ENCODE measurements at places on chromosomes 2 and 18.

DNA sequence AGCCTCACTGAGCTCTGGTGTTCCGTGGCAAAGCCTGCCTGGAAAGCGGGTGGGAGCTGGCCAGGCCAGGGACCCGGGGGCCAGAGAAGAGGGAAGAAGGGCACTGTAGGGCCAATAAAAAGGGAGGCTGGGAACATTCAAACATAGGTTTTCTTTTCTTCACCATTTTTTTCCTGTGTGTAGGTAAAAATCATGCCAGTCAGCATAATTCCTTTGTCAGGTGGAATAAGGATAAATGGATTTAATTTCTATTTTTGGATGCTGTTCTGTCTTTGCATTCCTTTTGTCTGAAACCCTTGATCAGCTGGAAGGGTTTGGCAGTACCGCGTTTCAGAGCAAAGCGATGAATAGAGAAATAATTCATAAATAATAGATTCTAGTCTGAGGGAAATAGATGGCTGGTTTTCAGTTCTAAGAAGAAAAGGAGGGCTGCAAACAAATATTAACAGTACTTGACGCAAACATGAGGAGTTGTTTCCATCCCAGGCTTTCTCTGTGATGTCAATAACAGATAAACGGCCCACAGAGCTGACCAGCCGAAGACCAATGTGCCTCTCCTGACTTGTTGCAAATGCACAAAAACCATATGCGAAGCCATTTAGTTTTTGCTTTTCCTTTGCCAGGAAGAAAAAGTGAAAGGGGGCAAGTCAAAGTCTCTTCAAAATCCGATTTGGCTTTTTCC lies 384.4 kb downstream of the TSN start:
- no peak for DNase-seq

DNA sequence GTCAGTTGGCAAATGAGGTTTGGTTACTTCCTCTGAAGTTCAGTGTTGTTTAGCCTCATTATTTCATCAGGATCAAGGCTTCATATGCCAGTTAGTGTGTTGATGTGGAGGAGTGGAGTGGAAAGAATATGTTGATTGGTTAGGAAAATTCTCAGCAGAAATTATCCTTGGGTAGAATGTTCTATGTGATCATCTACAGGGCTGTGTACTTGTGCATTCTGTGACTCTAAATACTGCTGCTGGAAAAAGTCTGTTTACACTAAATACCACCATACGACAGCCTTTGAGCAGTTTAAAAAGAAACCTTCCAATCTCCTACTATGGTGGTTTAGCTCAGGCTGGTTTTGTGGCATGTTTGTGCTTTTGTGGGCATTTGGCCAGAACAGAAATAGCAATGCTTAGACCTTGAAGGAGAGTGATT lies 25.8 kb downstream of the CAB39 start:
- peak; percentile 21 for DNase-seq

GRCh38 chr2:60880643-60881046 lies 729 bp upstream of the REL start:
- no peak for DNase-seq

- DNase-seq: no peak
These were observed 8.0 kb downstream of the GLI2 start for GRCh38 chr2:120743657-120744056.

- peak; percentile 19 for DNase-seq
These were observed 314.8 kb downstream of the MBD2 start for GRCh38 chr18:53909668-53910067.

DNA sequence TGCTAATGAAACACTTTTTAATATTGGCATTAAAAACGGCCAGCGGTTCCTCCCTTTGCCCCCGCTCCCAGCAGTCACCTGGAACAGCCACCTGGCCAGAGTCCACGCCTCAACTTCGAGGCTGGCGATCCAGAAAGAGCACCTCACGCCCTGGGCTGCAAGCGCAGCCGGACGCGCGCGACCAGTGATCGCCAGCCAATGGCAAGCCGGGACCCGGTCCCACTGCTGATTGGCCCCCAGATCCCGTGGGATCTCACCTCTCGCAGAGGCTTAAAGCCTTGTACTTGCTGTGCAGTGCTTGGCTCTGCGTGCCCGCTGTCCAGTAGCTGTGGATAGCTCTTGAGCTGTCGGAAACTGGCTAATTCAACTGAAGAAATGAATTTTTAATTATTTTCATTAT lies 4.1 kb upstream of the RBM45 start:
- DNase-seq: no peak

GRCh38 chr18:6610466-6610865 lies 119.0 kb upstream of the ARHGAP28 start:
- DNase-seq: no peak

- DNase-seq: no peak
These were observed 1.7 kb downstream of the SCN1A start for GRCh38 chr2:166126007-166126639.

- no peak for DNase-seq
These were observed 29.1 kb downstream of the ZEB2 start for GRCh38 chr2:144490857-144491256.

DNA sequence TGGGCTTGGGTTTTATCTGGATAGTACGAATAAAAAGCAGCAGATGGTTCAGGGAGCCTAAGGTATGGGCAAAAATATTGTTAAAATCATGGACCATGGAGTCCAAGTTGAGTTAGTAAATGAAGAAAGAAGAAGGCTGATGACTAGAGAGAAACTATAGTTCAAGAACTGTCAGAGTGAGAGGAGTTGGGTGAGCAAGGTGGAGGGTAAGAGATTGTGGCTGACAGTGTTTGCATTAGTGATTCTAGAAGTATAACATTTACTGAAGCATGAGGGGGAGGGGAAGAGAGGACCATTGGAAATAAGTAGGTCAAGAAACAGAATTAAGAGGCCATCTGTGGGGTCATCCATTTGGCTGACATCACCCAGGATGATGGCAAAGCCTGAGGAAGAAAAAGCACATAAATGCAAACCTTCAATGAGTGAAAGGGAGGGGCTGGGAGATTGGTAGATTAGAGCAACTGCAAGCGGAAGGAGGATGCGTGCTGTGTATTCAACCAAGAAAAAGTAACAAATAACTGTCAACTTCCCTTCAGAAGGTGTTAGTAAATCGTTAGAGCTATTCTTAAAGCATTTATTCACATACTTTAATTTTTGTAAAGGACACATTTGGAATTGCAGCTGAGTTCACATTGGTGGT lies 392.8 kb downstream of the TSN start:
- no peak for DNase-seq

DNA sequence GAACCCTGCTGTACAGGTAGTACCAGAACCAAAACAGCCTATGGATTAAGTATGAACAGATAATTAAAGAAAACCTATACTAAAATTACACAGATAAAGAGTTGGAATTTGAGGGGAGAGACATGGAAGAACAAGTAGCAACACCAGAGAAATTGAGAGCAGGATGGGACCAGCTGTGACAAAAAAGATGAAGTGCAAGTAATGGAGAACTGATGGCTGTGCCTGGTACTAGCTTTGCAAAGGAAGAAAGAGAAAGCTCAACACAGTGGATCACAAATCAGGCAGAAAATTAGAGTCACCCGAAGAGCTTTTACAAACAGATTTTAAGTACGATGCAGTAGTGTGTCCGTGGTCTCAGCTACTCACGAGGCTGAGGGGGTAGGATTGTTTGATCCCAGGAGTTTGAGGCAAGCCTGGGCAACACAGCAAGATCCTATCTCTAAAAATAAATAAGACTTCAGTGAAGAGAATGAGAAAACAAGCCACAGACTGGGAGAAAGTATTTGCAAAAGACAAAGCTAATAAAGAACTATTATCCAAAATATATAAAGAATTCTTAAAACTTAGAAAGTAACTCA lies 46.5 kb downstream of the CUL3 start:
- DNase-seq: no peak

- DNase-seq: no peak
These were observed 963.4 kb upstream of the NRXN1 start for GRCh38 chr2:51995293-51995692.

DNA sequence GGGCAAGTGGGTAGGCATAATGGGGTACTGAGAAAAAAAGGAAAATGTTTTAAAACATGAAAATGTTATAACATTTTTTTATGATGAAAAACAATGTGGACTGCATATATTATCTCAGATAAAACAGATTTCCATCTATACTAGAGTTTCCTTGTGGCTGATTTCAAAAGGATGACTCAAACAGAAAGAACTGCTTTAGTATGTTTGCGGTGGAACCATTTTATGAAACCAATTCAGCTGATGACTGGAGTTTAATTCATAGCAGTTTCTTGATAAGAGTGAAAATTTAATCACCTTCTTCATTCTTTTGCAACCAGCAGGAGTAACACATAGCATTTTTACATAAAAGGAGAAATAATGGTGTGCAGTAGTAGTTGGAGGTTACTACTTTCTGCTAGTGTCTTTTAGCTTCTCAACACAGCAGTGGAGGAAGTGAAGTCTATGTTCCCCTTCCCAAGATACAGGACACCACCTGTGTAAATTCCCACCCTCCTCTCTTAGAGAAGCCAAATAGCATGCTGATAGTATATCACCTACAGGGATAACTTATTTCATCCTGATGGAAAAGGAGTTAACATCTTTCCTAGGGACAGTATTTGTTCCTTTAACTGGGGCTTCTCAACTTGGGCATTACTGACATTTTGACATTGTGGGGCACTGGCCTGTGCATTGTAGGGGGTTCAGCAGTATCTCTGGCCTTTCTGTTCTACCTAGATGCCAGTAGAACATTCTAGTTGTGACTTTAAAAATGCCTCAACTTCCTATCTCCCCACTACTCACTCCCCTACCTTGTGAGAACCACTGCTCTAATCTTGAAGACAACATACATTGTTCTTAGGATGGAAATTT lies 29.9 kb downstream of the PELI1 start:
- DNase-seq: peak; percentile 67

- DNase-seq: no peak
These were observed 210.5 kb upstream of the DPP10 start for GRCh38 chr2:114231921-114232320.

DNA sequence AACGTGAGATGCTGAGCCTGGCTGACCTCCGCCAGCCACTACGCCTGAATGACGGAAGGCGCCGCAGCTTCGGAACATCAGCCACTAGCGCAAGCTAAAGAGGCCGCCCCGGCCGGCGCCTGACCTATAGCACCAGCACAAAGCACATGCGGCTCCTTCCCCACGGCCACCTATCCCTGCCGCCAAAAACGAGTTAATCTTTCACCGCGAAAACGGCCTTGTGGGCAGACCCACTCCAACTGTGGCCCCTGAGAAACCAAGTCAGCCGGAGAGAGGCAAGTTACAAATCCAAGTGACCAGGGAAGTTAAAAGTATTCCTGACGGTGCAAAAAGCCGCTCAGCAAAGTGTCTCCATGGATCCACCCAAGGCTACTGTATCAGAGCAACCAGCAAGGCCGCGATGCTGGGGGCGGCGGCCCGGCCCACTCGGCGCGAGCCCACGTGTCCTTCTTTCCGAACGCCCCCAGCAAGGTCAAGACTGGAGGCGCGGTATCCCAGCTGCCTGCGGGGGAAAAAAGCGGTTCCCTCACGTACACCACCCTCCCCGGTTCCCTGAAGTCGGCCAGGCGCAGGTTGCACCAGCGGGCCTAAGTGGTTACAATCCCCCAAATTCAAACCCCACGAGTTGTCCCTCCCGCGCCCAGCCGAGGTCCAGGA lies 575 bp downstream of the HSPD1 start:
- peak; percentile 73 for DNase-seq

DNA sequence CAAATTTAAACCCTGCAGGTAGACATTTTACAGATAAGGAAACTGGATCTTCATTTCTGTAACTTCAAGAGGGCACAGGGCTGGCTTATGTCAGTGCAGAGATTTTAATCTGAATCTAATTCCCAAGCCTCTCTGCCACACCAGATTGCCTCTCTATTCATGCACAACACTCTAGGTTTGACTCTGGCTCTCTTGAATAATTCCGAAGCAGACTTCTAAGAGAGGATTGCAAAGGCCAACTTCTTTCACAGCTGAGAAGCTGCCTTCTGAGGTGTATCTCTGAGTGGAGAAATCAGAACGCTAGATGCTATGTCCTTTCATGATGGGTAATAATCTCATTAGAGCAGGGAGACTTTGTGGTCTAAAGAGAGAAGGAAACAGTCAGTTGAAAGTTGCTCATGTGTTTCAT lies 20.1 kb upstream of the MGAT5 start:
- peak; percentile 77 for DNase-seq

GRCh38 chr2:38168710-38169480 lies 92.9 kb upstream of the CYP1B1 start:
- DNase-seq: peak; percentile 52

GRCh38 chr18:24933345-24933744 lies 418.6 kb downstream of the ZNF521 start:
- no peak for DNase-seq

- no peak for DNase-seq
These were observed 70.4 kb upstream of the DTNA start for GRCh38 chr18:34639687-34640086.

GRCh38 chr2:224894356-224894755 lies 147.9 kb downstream of the DOCK10 start:
- no peak for DNase-seq

DNA sequence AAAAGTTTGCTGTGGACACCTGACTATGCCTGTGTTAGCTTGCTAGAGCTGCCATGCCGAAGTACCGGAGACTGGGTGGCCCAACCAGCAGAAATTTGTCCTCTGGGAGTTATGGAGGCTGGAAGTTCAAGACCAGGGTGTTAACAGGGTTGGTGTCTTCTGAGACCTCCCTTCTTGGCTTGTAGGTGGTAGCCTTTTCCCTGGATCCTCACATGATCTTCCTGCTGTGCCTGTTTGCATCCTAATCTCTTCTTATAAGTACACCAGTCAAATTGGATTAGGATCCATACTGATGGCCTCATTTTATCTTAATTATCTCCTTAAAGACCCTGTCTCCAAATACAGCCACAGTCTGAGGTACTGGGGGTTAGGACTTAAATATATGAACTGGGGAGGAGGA lies 845 bp downstream of the TMEM177 start:
- no peak for DNase-seq

DNA sequence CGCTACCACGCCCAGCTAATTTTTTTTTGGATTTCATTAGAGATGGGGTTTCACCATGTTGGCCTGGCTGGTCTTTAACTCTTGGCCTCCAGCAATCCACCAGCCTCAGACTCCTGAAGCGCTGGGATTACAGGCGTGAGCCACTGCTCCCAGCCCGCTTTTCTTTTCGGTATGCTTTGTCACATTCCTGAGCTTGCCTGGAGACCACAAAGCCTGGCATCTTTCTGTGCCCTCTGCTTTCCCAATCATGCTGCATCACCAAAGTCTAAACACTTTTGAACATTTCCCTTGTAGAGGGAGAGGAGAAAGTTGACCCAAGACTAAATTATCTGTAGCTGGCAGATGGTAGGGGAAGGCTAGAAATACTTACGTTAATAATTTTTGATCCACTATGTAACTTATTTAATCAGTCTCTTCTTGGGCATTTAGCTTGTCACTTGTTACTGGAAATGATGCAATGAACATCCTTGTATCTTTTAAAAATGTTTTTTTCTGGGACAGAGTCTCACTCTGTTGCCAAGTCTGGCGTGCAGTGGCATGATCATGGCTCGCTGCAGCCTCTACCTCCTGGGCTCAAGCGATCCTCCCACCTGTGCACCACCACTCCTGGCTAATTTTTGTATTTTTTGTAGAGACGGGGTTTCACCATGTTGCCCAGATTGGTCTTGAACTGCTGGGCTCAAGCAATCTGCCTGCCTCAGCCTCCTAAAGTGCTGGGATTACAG lies 2.7 kb upstream of the NPC1 start:
- no peak for DNase-seq

GRCh38 chr18:46555724-46556123 lies 101.3 kb downstream of the LOXHD1 start:
- DNase-seq: peak; percentile 14

GRCh38 chr2:8977758-8978157 lies 25.7 kb downstream of the MBOAT2 start:
- DNase-seq: no peak

Data from kidney tubule cell (primary cell).